HCEC 1CT (cell line): ENCODE measurements at places on chromosomes 1 and 21.

DNA sequence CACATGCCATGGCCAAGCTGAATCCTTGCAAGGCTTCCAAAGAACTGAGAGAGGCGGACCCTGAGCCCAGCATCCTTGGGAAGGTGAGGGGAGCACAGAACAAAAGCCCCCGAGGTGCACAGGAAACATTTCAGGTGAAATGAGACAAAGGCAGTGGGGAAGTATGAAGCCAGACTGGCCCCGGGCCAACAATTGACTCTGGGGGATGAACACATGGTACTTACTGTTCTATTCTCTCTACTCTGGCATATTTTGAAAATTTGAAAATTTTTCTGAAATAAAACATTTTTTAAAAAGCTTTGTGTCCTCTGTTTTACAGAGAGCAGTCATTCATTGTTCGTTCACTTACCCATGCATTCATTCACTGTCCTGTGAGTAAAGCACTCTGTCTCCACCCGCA lies 77.7 kb downstream of the GRIK3 start:
- DNase-seq, result no peak

GRCh38 chr1:8856689-8857412 lies 21.6 kb downstream of the ENO1 start:
- no peak for DNase-seq

GRCh38 chr1:6343506-6344405 lies 49.8 kb downstream of the ACOT7 start:
- DNase-seq, result peak; percentile 72

DNA sequence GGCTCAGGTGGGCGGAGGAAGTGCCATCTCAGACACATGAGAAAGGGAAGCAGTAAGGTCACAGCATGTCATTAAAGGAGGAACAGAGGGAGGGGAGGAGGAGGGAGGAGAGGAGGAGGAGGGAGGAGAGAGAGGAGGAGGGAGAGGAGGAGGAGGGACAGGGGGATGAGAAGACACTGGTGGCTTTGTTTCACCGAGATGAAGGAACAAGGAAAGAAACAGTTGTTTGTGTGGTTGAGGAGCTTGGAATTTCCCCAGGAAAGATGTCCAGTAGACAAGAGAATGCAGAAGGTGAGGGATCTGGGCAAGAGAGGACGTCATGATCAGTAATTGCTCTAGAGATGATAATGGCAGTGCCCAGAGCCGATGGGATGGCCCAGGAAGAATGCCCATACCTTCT lies 97.7 kb downstream of the AJAP1 start:
- DNase-seq, result no peak

- no peak for DNase-seq
Observed at GRCh38 chr1:211198111-211198510, 61.1 kb upstream of the RCOR3 start.

- peak; percentile 76 for DNase-seq
Observed at GRCh38 chr1:8456308-8456912, 138.5 kb downstream of the SLC45A1 start.

- DNase-seq, result no peak
Observed at GRCh38 chr1:50427086-50427817, 4.0 kb upstream of the DMRTA2 start.

GRCh38 chr1:169586395-169587255 lies at the start of gene F5:
Gene F5 (minus strand): TSS chr1:169586481. CDS start chr1:169586386, 95 bp downstream.
- peak; percentile 63 for DNase-seq

- no peak for DNase-seq
Observed at GRCh38 chr1:211932231-211932932, 101.8 kb upstream of the LPGAT1 start.

DNA sequence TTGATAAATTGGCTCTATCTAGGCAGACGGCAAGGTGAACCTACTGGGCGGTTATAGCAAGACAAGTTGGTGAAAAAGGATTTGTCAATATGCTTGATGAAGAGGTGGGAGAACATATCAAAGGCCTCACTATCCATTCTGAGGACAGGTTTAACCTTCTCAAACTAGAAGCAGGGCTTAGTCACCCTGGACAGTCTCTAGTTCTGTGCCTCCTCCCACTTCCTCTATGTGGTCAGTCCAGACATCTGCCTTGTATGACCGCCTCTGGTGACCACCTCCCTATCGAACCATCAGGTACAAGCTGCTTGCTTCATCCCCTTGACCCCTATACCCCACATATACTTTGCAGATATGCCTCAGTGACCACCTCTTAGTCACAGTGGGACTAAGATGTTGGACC lies 2.3 kb upstream of the SCYL3 start:
- no peak for DNase-seq

DNA sequence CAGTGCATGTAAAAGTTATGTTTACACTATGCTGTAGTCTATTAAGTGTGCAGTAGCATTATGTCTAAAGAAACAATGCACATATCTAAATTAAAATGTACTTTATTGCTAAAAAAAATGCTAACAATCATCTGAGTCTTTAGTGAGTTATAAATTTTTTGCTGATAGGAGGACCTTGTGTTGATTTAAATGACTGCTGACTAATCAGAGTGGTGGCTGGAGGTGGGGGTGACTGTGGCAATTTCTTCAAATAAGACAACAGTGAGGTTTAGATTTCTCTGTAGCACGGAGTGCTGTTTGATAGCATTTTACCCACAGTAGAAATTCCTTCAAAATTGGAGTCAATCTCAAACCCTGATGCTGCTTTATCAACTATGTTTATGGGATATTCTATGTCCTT lies 37.0 kb downstream of the HS2ST1 start:
- no peak for DNase-seq

- no peak for DNase-seq
Observed at GRCh38 chr1:5927506-5928370, 64.5 kb downstream of the NPHP4 start.

DNA sequence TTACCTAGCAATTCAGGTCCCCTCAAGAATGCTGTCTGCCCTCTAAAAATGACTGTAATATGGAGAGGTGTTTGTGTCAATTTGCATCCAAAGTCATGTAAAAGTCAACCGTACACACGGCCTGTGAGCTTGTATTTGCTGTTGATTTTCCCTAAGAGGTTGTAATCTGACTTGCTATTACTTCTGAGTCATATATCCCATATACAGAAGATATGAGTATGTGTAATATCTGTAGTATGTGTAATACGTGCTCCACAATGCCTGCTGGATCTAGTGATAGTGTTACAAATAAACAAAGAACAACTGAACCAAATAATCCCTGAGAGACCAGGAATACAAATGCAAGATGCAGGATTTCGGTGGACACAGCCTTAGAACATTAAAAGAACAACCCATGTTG lies 1.4 kb upstream of the KCNJ6 start:
- DNase-seq, result peak; percentile 80

DNA sequence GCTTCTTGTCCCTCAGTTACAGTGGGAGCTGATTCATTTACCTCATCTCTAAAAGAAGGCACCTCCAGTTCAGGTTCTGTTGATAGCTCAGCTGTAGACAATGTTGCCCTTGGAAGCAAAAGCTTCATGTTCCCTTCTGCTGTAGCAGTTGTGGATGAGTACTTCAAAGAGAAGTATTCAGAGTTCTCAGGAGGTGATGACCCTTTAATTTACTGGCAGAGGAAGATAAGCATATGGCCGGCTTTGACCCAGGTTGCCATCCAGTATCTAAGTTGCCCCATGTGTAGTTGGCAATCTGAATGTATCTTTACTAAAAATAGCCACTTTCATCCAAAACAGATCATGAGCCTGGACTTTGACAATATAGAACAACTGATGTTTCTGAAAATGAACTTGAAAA lies 4.5 kb downstream of the ZBED6 start:
- DNase-seq, result no peak

GRCh38 chr1:212561501-212561931 lies 47.0 kb upstream of the ATF3 start:
- peak; percentile 27 for DNase-seq

DNA sequence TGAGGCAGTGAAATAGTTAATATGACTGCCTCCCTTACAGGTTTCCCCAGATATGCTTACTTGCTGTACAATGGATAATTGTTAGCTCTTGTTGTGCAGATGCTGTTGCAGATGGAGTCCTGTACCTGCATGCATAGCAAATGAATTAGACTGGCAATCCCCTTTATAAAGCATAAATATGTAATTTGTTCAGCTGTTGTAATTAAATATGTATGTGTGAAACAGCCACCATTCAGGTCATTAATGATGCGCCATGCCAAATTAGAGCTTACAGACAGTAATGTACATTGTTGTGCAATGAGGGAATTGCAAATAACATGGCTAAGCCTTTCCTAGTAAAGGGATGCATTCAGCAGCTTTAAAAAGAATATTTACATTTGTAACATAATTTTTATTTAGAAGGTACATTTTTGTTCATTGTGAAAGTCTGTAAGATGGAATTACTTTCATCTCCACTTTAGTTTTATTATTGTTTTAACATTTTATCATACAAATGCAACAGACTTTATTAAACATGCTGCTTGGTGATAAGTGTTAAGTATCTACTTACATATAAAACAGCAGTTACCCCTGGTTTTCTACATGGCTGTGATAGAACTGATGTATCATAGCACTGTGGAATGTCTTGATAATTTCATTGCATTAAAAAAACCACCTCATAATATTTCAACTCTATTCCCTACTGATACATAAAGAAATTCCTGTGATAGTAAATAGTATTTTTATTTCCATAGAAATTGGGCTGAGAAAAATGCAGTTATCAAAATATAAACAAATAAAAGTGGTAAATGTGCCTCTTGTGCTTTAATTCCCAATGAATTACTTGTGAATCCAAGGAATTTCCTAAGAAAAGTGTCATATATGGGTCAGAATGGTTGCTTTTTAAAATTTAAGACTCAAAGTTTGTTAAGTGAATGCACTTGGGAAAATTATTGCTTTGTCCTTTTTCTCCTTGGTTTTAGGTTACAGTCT lies 99.0 kb downstream of the NFIA start:
- no peak for DNase-seq

- peak; percentile 21 for DNase-seq
Observed at GRCh38 chr1:219113261-219113660, 60.4 kb upstream of the LYPLAL1 start.

- no peak for DNase-seq
Observed at GRCh38 chr1:20356850-20357459, 66.3 kb downstream of the VWA5B1 start.

GRCh38 chr1:10338047-10338446 lies 60.8 kb upstream of the PGD start:
- peak; percentile 53 for DNase-seq

GRCh38 chr1:171292799-171293198 lies 21.2 kb upstream of the FMO4 start:
- DNase-seq, result no peak
